T-cell (primary cell): ENCODE measurements at places on chromosomes 11 and 22. TPM values are rescaled to one million over a fixed set of nuclear protein-coding genes. Genes with fewer than 3 reads are reported as not detected.

DNA sequence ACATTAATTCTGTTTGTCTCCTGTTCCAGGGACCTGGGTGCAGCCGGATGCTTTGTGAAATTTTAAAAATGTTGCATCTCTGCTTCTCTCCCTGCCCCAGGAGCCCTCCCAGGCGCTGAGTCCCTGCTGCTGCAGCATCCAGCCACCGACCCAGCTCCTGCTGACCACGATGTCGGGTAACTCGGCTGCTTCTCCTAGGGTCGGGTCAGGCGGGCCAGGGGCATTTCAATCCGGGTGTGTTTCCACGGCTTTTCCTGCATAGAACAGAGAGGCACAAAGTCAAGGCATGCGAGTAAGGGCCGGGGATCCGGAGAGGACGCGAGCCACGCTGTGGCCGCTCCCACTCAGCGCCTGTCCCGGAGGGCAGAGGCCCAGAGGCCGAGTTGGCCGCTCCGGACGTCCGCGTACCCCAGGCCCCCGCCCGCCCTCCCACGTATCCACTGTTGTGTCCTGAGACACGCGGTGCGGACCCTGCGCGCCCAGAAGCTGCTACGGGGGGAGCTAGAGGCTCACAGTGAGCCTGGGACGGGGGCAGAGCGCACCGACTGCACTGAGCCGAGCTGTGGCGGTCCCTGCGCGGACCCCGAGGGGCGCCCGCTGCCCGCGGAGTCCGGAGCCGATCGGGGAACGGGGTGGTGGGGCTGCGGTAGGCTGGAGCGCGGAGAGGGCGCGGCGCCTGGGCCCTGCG lies at the start of gene POU2AF3:
TSS of gene POU2AF3 (plus strand) at position 134 of the 688 bp plus-strand sequence. CDS start at position 170, 36 bp downstream.
- no peak for DNase-seq

GRCh38 chr11:76104285-76104684 lies 102.0 kb downstream of the WNT11 start:
- no peak for DNase-seq

DNA sequence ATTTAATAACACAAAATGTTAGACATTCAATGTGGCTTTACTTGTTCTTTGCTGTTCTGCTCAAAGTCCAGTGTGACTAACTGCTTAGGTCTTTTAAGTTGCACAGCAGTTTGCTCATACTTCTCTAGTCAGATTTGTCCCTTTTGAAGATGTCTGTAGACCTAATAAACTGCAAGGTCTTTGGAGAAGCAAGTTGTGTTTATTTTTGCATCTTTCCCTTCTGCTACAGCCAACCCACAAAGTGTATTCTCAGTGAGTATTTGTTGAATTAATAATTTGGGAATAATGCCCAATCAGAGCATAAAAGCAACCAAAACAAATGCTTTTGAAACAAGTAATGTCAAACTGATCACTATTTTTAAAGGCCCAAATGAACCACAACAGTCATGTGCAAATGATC lies 312.5 kb downstream of the CADM1 start:
- DNase-seq = no peak

GRCh38 chr22:47495110-47495509 lies 732.7 kb downstream of the TBC1D22A start:
- no peak for DNase-seq

- DNase-seq = no peak
Observed at GRCh38 chr11:13762718-13763117, 94.2 kb downstream of the FAR1 start.

GRCh38 chr11:514606-515005 lies 7.6 kb upstream of the RNH1 start:
- DNase-seq = no peak

- DNase-seq = no peak
Observed at GRCh38 chr11:35623621-35624168, 5.4 kb downstream of the FJX1 start.

DNA sequence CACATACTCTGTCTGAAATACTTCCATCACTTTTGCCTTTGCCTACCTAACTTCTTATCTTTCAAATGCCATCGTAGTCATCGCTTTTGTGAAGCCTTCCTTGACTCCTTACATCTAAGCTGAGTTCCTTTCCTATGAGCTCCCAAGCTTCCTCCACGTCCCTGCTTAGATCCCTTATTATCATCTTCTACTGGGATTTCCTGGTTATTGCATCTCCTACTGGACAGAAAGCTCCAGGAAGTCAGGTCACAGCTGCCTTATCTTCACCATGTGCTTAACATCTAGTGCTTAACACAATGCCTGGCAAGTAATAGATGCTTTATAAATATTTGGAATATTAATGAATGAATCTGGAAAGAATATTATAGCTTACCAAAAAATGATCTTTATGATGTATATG lies 5.9 kb downstream of the YPEL4 start:
- no peak for DNase-seq

- no peak for DNase-seq
Observed at GRCh38 chr22:43777286-43777685, 34.8 kb downstream of the EFCAB6 start.

- no peak for DNase-seq
Observed at GRCh38 chr22:27761665-27762064, 39.9 kb downstream of the MN1 start.

GRCh38 chr11:67996051-67996450 lies 7.8 kb downstream of the UNC93B1 start:
- DNase-seq = no peak

- DNase-seq = no peak
Observed at GRCh38 chr11:101046947-101047346, 82.7 kb downstream of the PGR start.

DNA sequence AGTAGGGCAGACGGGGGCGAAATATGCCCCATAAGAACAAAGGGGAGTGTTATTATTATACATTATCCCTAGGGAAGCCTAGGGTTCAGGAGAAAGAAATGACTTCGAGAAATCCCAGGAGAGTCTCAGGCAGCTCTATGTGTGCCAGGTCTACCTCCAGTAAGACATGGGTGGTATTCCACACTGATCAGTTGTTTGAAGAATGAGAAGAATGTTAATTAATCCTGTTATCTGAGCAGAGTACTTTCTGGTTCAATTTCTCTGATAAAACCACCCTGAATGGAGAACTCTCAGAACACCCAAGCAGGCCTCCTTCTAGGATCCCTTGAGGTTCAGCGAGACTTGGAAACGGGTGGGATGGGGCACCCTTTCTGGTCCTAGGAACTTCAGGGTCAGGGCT lies 46.2 kb downstream of the PRR5L start:
- DNase-seq = no peak

DNA sequence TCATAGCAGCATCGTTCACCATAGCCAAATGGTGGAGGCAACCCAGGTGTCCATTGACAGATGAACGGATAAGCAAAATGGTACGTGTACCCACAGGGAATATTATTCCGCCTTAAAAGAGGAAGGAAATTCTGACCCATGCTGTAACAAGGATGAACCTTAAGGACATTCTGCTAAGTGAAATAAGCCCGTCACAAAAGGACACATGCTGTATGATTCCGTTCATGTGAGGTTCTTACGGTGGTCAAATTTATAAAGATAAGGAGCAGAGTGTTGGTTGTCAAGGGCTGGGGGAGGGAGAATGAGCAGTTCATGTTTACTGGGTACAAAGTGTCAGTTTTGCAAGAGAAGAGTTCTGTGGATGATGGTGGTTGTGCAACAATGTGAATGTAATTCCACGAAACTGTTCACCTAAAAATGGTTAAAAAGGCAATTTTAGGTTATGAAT lies 26.3 kb downstream of the APOL1 start:
- DNase-seq = no peak

DNA sequence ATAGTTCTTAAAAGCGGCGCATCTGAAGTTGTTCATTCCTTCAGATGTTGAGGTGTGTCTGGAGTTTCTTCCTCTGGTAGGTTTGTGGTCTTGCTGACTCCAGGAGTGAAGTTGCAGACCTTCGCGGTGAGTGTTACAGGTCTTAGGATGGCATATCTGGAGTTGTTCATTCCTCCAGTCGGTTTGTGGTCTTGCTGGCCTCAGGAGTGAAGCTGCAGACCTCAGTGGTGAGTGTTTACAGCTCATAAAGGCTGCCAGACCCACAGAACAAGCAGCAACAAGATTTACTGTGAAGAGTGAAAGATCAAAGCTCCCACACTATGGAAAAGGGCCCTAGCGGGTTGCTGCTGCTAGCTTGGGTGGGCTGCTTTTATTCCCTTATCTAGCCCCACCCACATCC lies 201.7 kb upstream of the PDGFD start:
- no peak for DNase-seq

GRCh38 chr11:15653191-15653710 lies 538.5 kb downstream of the INSC start:
- DNase-seq = no peak

DNA sequence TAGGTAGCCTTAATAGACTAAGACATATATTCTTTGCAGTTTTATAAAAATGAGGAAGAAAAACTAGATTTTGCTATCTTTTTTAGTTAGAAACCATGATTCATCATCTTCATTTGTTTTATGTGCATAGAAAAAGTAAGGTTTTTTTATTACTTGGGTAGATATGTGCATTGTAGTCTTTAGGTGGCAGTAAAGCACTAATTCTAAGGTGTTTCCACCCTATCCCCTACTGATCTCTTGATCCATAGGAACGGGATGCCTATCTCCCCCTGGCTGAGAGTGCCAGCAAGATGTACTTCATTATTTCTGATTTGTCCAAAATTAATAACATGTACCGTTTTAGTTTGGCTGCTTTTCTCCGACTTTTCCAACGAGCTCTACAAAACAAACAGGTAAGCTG lies 148.1 kb downstream of the DYNC2H1 start:
- DNase-seq = no peak

DNA sequence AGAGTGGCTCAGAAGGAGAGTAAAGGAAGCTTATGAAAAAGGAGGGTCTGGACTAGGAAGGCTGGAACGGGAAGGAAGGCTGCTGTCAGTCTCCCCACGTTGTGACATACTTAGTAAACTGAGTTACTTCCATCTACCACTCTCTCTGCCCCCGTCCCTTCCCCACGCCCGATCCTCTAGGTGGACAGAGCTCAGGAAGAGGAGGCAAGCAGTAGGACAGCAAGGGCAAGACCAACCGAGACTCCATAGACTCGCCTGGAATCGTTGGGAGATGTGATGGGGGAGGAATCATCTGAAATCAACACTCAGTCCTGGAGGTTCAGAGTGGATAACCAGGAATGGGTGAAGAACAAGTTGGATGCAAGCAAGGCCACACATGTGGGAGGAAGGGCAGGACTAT lies 240.7 kb downstream of the BUD13 start:
- no peak for DNase-seq

- DNase-seq = no peak
Observed at GRCh38 chr11:8328231-8328794, 64.6 kb upstream of the LMO1 start.

DNA sequence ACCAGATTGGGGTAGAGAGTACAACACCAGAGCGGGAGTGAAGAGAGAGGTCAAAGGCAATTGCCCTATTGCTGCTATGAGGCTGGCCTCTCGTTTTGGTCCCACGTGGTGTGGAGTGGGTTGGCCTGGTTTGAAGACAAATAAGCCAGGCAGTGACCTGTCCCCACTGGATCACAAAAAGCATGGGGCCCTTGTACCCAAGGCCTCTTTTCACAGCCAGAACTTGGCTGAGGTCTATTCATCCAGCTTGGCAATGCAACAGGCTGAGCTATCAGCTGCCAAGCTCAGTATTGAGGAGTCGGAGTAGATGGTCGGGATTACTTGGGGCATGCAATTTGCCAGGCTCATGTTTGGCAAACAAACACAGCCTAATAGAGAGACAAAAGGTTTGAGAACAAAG lies 19.2 kb upstream of the GALNT18 start:
- DNase-seq = no peak

- DNase-seq = no peak
Observed at GRCh38 chr11:36449561-36450096, 60.4 kb downstream of the TRAF6 start.

SMC1B gene
- total RNA-seq = not detected

TMEM109 gene
- 76.6 TPM for total RNA-seq

MUC5AC gene
- total RNA-seq = 0.03 TPM

OR56A1 gene
- total RNA-seq = not detected

SUSD2 gene
- 1.5 TPM for total RNA-seq

DUSP8 gene
- total RNA-seq = 53.0 TPM

CCDC86 gene
- total RNA-seq = 16.3 TPM

TSPAN4 gene
- 3.1 TPM for total RNA-seq

MB gene
- not detected for total RNA-seq

DTX4 gene
- total RNA-seq = 1.5 TPM

C11orf91 gene
- not detected for total RNA-seq

GSTP1 gene
- total RNA-seq = 81.6 TPM
